ENCODE measurements at places on chromosomes 5 and 9.

DNA sequence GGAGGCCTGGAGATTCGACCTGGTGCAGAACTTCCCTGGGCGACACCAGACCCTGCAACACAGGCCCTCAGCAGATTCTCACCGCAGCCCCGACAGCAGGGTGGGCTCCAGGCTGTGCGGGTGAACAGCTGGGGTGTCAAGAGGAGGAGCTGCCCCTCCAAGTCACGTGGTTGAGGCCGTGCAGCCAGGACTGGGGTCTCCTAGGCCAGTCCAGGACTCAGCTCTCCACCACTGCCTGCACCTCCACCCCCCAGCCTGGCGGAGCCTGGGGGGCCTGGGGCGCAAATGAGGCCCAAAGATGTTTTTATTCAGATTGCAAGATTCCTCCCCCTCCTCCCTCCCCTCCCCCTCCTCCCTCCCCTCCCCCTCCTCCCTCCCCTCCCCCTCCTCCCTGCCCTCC is 9.2 kb upstream of the AGPAT2 start:
- DNase-seq, result no peak

DNA sequence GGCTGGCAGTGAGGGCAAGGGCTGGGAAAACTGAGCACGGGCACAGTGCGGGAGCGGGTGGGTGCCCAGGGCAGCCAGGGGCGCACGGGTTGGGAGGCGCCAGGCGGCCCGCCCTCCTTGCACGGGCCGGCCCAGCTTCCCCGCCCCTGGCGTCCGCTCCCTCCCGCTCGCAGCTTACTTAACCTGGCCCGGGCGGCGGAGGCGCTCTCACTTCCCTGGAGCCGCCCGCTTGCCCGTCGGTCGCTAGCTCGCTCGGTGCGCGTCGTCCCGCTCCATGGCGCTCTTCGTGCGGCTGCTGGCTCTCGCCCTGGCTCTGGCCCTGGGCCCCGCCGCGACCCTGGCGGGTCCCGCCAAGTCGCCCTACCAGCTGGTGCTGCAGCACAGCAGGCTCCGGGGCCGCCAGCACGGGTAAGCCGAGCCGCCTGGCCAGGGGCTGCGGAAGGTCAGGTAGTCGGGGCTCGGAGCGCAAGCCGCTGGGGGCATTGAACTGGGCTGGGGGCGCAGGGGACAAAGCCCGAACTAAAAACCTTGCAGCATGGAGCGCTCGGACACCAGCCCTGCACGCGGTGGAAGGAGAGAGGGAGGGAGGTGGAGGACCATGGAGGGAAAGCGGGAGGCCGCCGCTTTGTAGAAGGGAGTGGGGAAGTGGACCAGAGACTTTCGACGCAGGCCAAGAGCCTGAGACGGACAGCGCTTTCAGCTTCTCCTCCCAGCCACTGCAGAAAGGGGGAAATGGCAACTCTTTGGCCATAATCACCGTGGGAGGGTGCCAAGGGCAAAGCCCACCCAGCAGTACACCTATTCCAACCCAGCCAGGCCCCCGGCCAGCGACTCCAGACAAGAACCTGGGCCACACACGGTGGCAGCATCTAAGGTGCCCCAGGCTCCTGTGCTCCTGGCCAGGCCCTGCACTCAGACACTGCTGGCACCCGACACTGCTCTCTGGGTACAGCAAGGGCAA is at the start of gene TGFBI:
TGFBI (plus strand) TSS at position 207 of the 961 bp plus-strand sequence; CDS start at position 275, 68 bp downstream.
- no peak for DNase-seq

- no peak for DNase-seq
Observed at GRCh38 chr9:88749420-88749819, 214.4 kb downstream of the NXNL2 start.

GRCh38 chr9:1328341-1328740 is 278.2 kb downstream of the DMRT2 start:
- no peak for DNase-seq

DNA sequence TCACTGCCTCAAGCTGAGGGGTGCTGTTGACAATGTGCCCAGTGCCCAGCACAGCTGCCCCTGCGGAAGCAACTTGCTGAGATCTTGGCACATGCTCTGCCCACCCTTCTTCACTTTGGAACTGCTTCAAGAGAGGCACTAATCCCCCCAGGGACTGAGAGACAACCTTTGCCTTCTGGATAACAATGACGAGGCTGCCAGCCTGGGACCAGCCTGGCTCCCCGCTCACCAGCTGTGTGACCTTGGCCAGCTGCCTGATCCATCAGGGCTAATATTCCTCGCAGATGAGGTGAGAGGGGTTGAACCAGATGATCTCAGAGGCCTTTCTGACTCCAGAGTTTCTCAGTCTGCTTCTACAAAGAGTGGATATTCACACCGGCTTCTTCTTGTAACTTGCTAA is 81.0 kb downstream of the SHB start:
- no peak for DNase-seq

DNA sequence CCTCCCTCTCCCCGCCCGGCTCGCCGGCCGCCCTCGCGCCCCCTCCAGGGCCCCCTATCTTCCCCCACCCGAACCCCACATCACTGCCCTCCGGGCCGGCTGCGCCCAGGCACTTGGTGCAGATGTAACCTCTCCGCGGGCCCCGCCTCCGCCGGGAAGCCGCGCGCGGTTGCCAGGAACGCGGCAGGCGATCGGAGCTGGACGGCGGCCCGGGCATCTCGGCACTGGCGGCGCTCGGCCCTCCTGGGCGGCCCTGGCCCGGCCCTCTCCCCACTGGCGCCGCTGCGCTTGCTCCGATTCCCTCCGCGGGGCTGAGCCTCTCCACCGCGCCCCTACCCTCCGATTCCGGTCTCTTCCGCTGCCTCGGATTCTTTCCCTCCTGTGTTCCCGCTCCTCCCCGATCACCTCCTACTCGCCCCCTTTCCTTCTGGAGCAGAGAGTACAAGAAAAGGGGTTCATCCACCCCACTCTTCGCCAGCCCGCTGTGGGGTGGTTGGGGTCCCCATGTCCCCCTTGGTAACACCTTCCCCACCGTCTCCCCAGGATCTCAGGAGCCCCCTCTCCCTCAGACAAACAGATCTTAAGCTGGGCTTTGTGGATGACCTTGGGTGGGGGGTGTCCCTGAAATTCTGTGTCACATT is 70.6 kb downstream of the C9orf50 start:
- no peak for DNase-seq

- DNase-seq, result no peak
Observed at GRCh38 chr5:141745390-141745789, 63.4 kb upstream of the ARAP3 start.

- no peak for DNase-seq
Observed at GRCh38 chr9:105275111-105275510, 30.7 kb downstream of the SLC44A1 start.

DNA sequence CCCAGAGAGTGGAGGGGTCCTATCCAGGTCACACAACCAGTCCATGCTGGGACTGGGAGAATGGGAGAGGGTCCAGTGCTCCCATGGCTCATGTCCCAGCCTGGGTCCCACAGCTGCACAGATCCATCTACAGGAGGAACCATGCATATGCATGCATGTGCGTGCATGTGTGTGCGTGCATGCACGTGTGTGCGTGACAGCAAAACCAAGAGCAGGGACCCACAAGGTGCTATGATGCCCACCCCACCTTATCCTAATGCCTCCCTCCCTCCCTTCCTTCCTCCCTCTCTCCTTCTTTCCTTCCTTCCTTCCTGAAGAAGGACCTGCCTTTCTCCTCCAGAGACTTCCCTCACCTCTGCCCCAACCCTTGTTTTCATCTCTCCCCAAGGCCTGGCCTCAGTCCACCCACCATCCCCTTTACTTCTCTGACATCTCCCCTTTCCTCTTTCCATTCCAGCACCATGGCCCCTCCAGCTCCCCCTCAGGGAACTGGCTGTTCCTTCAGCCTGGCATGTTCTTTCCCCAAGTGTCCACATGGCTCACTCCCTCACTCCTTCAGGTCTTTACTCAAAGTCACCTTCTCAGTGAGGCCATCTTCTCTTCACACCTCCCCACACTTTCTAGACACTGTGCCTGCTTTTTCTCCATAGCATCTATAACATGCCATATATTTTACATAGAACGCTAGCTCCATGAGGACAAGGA is 21.8 kb downstream of the AQP7 start:
- DNase-seq, result no peak

DNA sequence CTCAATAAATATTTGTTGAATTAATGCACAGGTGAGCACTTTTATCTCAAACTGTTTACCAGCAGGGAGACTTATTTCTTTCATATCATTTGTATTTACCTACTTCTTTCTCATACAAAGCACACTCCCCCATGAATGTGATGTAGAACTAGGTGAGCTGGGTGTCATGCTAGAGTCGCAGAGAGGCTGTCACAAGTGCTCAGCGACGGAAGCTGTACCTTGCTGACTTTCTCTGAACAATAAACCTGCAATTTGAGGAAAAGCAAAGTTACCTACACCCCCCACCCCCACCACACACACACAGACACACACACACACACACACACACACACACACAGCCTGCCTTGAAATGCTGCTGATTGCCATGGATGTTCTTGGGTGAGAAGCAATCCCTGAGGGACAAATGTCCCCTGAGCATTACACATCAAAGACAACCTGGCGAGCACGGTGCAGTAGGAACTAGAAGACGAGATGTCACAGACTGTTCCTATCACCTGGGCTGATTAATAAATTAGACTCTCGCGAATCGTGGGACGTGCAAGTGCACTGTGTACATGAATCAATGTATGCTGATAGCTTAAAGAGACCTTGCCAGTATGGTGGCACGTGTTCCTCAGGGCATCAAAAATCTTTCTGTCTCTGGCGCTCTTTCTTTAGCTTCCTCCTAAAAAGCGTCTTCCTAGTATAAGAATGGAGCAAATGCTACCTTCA is 66.1 kb downstream of the BRINP1 start:
- no peak for DNase-seq

GRCh38 chr9:34446951-34447350 is 11.4 kb downstream of the FAM219A start:
- no peak for DNase-seq

All from NCI-H187 treated with DMSO at 0.1 percent for 48 hours (cell line).